ENCODE measurements at places on chromosomes 6 and 20.
A peak's percentile ranks its signal among the peaks of the same experiment; 100 is the strongest.

GRCh38 chr6:110517034-110517433, 40.6 kb upstream of the SLC22A16 start:
- no peak overlapping the region for H3K27ac ChIP-seq
- no peaks in the 10 kb centered on the region for H3K4me1 ChIP-seq
- H3K36me3 ChIP-seq = no peaks in the 10 kb centered on the region
- H3K4me3 ChIP-seq = no peak overlapping the region
- H3K27me3 ChIP-seq = no peaks in the 10 kb centered on the region
- no peak for DNase-seq

DNA sequence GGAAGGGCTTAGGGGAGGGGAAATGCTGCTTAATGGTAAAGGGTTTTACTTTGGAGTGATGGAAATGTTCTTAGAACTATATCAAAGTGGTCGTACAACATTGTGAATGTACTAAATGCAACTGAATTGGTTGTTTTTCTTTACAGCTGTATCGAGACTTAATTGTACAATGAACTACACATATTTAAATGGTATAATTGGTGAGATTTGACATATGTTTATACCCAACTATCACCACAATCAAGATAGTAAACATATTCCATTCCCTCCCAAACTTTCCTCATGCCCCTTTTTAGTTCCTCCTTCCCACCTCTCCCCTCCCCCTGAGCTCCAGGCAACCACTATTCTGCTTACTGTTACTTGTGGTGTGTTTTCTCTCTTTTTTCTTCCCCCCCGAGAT, 44.0 kb downstream of the SCAND1 start:
- DNase-seq = no peak
- no peak overlapping the region for H3K4me3 ChIP-seq
- no peaks in the 10 kb centered on the region for H3K4me1 ChIP-seq
- H3K36me3 ChIP-seq = peaks cover 53% of the 10 kb centered on the region

GRCh38 chr6:28215425-28215824, 9.7 kb upstream of the ZSCAN9 start:
- H3K36me3 ChIP-seq = no peaks in the 10 kb centered on the region
- peaks cover 12% of the 10 kb centered on the region for H3K4me1 ChIP-seq
- DNase-seq = no peak
- H3K27ac ChIP-seq = no peak overlapping the region

- H3K27ac ChIP-seq = no peak overlapping the region
- peaks cover 25% of the 10 kb centered on the region for H3K36me3 ChIP-seq
- no peaks in the 10 kb centered on the region for H3K27me3 ChIP-seq
- no peak for DNase-seq
- H3K4me3 ChIP-seq = no peak overlapping the region
Measured at GRCh38 chr6:155247618-155248007, 16.2 kb upstream of the CLDN20 start.

GRCh38 chr20:22577515-22578220, 6.7 kb downstream of the FOXA2 start:
- H3K4me1 ChIP-seq = peaks cover 27% of the 10 kb centered on the region
- no peaks in the 10 kb centered on the region for H3K36me3 ChIP-seq
- DNase-seq = peak; percentile 36
- H3K27me3 ChIP-seq = peaks cover 100% of the 10 kb centered on the region
- peak overlapping the region; percentile 47 for H3K4me3 ChIP-seq
